ENCODE measurements at places on chromosomes 7 and 10. TPM values are rescaled to one million over a fixed set of nuclear protein-coding genes. Genes with fewer than 3 reads are reported as not detected.

The COA1 gene
- total RNA-seq = 53.5 TPM

The ZNF438 gene
- total RNA-seq = 6.5 TPM

The GDI2 gene
- total RNA-seq = 650 TPM

The SPDYE2 gene
- total RNA-seq = not detected

The SCART1 gene
- 0.73 TPM for total RNA-seq

The UTF1 gene
- not detected for total RNA-seq

The CHST15 gene
- 36.3 TPM for total RNA-seq

The RPS24 gene
- total RNA-seq = 2,410 TPM

The OR2A7 gene
- 0.07 TPM for total RNA-seq

The MAP3K8 gene
- total RNA-seq = 5.8 TPM

The XRCC2 gene
- total RNA-seq = 6.7 TPM

The ENTPD1 gene
- 5.7 TPM for total RNA-seq

The VPS50 gene
- total RNA-seq = 26.8 TPM

The OR6B1 gene
- not detected for total RNA-seq

The PRRT4 gene
- not detected for total RNA-seq

The LEP gene
- not detected for total RNA-seq

The TAX1BP1 gene
- total RNA-seq = 88.6 TPM

Data from pulmonary artery endothelial cell (primary cell).